NCI-H748 treated with DMSO at 0.1 percent for 48 hours (cell line): ENCODE measurements at places on chromosomes 4 and X.

GRCh38 chr4:147727476-147728028 is 4.3 kb upstream of the ARHGAP10 start:
- no peak for DNase-seq

GRCh38 chr4:147929746-147930145 is 197.9 kb downstream of the ARHGAP10 start:
- no peak for DNase-seq

DNA sequence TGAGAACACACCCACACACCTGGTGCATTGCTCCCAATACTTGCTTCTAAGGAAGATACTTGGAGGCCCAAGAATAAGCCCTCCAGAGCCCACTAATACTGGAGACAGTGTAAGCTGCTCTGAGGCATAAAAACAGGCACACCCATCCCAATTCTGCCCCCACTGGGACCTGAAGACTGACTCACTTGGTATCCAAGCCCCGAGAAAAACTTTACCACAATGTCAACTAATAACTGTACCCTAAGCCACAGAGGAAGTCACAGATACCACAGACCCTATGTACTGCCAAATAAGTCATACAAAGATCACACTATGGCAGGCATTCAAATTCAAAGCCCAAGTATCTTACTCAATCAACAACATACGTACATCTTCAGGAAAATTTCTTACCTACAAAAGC is 398.2 kb upstream of the SPANXN1 start:
- no peak for DNase-seq

DNA sequence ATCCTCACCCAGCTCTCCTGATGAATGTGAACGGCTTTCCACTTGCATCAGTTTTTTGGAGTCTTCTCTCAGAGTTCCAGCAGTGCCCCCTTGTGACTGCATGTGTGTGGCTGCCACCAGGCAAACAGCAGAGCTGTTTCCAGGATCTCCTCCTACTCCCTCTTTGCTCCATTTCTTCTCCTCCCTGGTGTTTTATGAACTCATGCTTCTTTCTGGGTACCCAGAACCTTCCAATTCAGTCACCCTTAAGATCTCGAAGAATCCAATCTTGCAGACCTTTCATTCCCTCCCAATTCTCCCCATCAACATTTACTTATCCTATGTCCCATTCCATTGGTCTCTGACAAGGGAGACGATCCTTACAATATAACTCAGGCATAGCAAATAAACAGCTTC is 6.8 kb upstream of the TCEANC start:
- DNase-seq, result peak; percentile 15

GRCh38 chr4:132227151-132227856 is 921.8 kb upstream of the PCDH10 start:
- no peak for DNase-seq

DNA sequence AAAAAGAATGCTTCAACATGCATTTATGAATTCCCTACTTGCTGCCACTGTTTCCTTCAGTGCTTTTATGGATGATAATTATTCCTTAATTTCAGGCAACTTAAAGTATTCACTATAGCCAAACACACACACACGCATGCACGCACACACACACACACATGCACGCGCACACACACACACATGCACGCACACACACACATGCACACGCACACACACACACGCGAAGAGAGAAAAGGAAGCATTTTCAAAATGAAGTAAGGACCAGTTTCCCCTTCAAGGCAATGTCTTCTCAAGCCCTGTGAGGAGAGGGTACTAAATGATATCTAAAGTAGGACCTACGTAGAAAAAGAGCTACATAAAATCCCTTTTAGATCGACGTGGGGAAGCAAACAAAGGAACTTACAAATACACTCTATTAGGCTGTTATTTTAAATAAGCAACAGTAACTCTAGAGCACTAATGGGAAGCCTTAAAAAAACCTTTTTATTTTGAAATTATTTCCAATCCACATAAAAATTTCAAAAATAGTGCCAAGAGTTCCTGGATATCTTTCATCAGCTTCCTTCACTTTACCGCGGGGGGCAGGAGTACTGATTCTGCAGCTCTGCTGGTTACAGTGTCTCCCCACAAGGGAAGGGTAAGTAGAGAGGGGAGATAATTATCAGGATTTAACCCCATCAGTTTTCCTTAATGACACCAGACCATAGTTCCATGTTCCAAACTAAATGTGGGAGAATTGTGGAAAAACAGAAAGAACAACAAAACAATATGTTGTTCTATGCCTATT is 13.7 kb downstream of the IRF2 start:
- no peak for DNase-seq

DNA sequence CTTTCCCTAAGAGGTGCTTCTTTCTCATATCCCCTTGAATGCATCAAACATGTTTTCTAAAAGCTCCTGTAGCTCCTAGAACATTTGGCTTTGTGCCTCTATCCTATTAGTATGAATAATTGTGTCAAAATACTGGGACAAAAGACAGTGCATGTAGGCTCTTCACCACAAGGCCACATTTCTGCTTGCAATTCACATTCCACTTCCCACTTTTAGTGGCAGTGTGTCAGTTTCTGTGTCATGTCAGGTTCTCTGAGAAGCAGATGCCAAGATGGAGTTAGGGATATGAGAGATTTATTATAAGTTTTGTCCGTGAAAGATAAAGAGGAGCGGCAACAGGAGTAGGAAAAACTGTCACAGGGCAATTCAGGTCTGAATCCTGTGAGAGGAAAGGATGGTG is 61.3 kb upstream of the GPRIN3 start:
- DNase-seq, result no peak

DNA sequence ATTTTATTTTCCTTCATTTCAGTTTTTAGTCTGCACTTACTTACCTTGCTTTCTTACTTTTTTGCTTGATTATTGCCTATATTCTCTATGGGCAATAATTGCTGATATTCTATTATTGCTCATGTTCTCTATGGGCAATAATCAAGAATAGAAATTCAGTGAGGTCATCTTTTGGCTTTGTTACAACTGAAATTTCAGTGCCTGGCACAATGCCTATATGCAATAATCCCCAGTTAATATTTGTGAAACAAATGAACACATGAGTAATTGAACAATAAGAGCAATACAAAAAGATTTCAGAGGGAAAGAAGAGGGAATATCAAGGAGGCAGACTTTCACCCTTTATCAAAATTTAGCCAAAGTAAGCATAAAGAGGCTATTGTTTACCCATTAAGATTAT is 48.6 kb upstream of the ARSJ start:
- DNase-seq, result peak; percentile 2

- DNase-seq, result no peak
Observed at GRCh38 chr4:29081234-29081955, 1638.8 kb upstream of the PCDH7 start.

GRCh38 chrX:1592470-1593142 is 1.2 kb downstream of the AKAP17A start:
- no peak for DNase-seq

DNA sequence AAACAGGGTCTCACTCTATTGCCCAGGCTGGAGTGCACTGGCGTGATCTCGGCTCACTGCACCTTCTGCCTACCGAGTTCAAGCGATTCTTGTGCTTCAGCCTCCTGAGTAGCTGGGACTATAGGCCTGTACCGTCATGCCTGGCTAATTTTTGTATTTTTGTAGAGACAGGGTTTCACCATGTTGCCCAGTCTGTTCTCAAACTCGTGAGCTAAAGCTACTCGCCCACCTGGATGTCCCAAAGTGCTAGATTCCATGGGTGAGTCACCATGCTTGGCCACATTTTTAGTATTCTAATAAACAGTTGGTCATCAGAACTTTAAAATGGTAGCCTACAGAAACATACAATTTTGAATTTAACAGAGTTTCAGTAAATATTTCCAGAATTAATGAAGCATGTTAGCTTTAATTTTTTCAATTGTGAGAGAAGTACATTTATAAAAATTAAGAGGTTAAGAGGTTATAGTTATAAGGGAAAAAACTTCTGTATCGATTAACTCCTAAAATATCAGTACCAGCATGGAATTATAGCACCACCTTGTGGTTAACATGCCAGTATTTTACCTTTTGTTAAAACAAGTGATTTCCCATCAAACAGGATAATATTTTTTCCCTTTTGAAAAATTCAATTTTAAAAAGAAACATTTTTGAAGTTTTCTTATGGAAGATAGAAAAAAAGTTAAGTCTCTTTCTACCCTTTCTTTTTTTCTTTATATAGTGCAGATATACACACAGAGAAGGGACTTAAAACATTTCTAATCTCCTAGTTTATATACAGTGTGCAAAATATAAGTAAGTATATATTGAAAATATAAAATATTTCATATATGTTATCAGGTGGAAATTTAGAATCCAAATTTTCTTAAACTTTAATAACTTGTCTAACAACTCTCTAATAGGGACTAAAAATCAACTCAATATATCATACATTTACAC is 35.4 kb downstream of the CEP44 start:
- DNase-seq, result peak; percentile 2

- peak; percentile 15 for DNase-seq
Observed at GRCh38 chr4:83237591-83237990, 47.0 kb downstream of the COQ2 start.

DNA sequence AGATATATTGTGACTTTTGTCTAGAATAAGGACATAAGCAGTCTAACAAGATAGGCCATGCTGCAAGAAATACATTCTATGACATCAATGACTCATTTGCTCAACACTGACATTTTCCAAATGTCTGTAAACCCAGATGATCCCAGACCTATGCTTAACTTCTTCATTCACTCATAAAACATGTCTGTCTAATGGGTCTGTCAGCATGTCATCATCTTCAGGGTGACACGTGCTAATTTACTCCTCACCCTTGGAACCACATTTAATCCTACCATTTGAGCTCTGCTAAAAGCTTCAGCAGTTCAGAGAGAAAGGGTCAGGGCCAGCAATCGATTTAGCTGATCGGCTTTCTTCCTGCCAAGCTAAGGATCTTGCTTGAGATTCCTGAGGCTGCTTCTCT is 109.4 kb upstream of the MAP3K15 start:
- no peak for DNase-seq

GRCh38 chr4:80989921-80990544 is 40.5 kb upstream of the BMP3 start:
- DNase-seq, result peak; percentile 1

DNA sequence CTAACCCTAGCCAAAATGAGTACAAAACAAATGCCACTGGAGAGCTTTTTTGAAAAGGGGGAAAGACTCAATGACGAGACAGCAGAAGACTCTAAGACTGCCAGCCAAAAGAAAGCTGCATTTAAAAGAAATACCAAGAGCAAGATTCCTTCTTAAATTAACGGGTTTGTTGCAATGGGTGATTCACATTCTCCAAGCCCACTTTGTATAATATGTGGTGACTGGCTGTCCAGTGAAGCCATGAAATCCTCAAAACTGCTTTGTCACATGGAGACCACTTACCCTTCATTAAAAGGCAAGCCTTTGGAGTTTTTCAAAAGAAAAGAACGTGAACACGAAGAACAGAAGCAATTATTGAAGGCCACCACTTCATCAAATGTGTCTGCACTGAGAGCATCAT is 68.2 kb downstream of the MRPL1 start:
- DNase-seq, result no peak

GRCh38 chr4:156615066-156615531 is 356.5 kb downstream of the PDGFC start:
- DNase-seq, result no peak

DNA sequence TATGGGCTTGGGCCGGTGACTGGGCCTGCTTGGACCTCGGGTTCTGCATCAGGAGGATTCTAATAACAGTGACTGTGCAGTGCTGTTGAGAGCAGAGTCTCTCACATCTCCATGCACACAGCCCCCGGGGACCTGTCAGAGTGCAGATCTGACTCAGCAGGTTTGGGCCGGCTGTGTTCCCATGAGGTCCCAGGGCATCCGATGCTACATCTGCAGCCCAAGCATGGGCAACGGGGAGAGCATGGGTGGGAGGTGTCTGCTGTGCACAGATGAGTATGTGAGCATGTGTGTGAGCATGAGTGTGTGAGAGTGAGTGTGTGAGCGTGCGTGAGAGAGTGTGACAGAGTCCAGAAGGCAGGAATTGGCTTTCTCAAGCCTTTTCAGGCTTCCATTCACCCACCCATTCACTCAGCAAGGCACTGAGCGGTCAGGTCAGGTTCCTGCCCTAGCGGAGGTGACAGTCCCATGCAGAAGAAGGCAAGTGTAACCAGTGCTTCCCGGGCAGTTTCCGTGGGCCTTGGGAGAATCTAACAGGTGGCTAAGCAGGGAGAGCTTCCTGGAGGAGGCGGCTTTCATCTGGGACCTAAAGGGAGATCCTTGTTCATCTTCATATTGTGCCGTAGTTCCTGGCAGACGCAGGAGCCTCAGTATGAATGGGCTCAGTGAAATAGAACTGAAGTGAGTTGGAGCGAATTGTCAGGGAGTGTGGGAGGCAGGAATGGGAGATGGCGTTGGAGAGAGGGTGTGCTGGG is 62.6 kb downstream of the SORCS2 start:
- no peak for DNase-seq

- no peak for DNase-seq
Observed at GRCh38 chrX:134443020-134443419, 16.9 kb upstream of the HPRT1 start.

GRCh38 chr4:185341841-185342240 is 53.9 kb downstream of the LRP2BP start:
- DNase-seq, result no peak

GRCh38 chr4:85866508-85866907 is 391.6 kb downstream of the ARHGAP24 start:
- no peak for DNase-seq

DNA sequence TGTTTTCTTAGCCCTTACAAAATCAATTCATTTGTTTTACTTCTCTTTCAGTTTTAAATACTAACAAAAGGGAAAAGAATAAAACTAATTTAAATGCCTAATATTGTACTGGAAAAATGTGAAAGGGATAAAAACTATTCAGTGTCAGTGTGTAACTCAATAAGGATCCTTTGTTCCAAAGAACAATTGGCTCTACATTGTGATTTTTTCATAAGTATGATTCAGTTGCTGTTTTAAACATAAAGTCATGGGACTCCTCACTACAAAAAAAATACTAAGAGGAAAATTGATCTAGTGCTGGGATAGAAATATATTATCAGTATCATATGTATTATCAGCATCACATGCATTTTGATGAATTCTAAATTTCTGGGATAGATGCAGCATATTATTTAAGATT is 199.4 kb upstream of the TRAM1L1 start:
- DNase-seq, result no peak

GRCh38 chr4:187268940-187269339 is 545.3 kb upstream of the FAT1 start:
- DNase-seq, result no peak

DNA sequence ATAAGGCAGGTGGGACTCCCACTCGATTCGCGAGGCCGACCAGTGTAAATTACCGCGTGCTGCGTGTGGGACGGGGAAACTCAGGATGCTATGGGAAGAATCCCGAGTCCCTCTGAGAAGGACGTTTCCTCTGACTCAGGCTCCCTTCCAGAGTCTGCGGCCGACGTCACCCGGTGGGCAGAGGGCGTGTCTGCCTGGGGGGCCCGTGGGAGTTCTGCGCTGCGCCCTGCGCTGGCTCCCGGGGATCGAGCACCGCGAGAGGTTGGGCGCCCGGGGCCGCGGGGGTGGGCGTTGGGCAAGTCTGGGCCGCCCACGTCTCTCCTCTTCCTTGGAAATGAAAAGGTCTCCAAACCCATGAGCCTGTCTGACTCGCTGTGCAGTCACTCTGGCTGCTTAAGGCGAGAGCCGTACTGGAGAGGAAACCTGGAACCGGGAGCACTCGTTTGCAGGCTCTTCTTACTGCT is 568 bp downstream of the NIPAL1 start:
- no peak for DNase-seq

GRCh38 chrX:130974323-130974722 is 71.3 kb upstream of the ENOX2 start:
- no peak for DNase-seq
